ENCODE measurements at places on chromosomes 5 and 9.

- DNase-seq: peak; percentile 45
Observed at GRCh38 chr9:75087289-75087823, 599 bp downstream of the NMRK1 start.

- no peak for DNase-seq
Observed at GRCh38 chr5:82466986-82467561, 188.9 kb upstream of the RPS23 start.

- DNase-seq: no peak
Observed at GRCh38 chr5:96734871-96735325, 72.7 kb downstream of the CAST start.

GRCh38 chr5:178433273-178433775, 156.9 kb downstream of the COL23A1 start:
- DNase-seq: no peak

DNA sequence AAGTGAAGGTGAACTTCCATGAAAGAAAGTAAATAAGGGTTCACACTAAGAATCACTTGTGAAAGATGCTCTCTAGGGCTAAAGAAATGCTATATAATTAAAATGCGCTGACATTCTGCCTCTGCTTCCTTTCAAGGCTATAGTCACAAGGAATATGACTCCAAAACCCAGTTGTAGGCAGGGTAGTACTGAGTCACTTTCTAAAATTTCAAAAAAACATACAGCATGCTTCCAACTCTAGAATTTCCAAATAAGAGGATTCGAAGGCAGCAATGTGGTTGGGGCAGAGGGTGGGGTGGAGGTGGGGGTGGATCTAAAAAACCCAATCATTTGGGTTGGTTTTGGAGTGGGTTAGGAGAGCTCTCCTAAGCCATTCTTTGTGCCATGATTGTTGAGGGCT, 84.6 kb downstream of the HMHB1 start:
- DNase-seq: no peak

Data from RWPE1 (cell line).